ENCODE measurements at places on chromosomes 12 and 14. TPM values are rescaled to one million over a fixed set of nuclear protein-coding genes. Genes with fewer than 3 reads are reported as not detected.

The GLIPR1L2 gene
- total RNA-seq: 0.68 TPM

The SPTSSA gene
- 47.6 TPM for total RNA-seq

The POLE2 gene
- 1.2 TPM for total RNA-seq

The RNU4-1 gene
- total RNA-seq: 2,881 TPM

The GRIP1 gene
- 4.3 TPM for total RNA-seq

The USP44 gene
- 17.8 TPM for total RNA-seq

The NAP1L1 gene
- 429 TPM for total RNA-seq

The PPP2R5E gene
- total RNA-seq: 45.3 TPM

The GPD1 gene
- 67.0 TPM for total RNA-seq

The TMEM116 gene
- total RNA-seq: 21.1 TPM

The ADAM21 gene
- total RNA-seq: 0.24 TPM

The SCN8A gene
- total RNA-seq: 0.53 TPM

The APOF gene
- total RNA-seq: not detected

The IGFBP6 gene
- total RNA-seq: 58.5 TPM

Data from lower lobe of right lung (tissue), 2 donors.